Right lung (tissue), 10 donors: ENCODE measurements at places on chromosomes 13 and 19. TPM values are rescaled to one million over a fixed set of nuclear protein-coding genes. Genes with fewer than 3 reads are reported as not detected.

Gene ZNF566
- polyA plus RNA-seq = 13.2 TPM

Gene PSENEN
- polyA plus RNA-seq = 47.9 TPM

Gene ECSIT
- polyA plus RNA-seq = 32.0 TPM

- no peak for DNase-seq
Measured at GRCh38 chr13:59458908-59459579, 704.7 kb downstream of the DIAPH3 start.

GRCh38 chr13:32866921-32867320, 149.3 kb upstream of the KL start:
- DNase-seq = no peak

- no peak for DNase-seq
Measured at GRCh38 chr13:33349288-33349985, 63.9 kb upstream of the STARD13 start.

GRCh38 chr19:51333836-51334460, 8.0 kb downstream of the VSIG10L start:
- DNase-seq = no peak

DNA sequence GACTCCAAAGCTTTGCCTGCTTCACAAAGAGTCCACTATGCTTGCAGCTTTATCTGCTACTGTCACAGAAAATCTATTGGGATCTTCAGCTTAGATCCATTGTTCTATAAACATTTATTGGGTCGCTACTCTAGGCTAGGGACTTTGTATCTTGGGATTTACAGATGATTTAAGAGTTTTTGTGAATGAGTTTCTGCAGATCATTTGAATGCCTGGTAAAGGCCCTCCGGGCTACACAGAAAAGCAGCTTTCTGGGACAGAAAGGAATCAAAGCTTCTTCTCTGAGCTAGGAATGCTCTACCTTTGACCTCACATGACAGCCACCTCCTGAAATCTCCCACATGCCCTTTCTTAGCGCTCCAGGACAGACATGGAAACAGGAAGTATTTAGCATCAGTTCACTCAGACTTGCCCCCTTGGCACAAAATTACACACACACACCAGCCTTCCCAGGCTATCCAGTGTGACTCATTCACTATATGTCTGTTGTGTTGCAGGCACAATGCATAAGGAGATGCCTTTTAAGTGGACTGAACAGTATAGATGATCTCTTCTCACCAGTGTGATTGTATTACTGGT, 492.4 kb downstream of the DACH1 start:
- DNase-seq = no peak

GRCh38 chr13:114029866-114030625, 56.2 kb upstream of the C13orf46 start:
- no peak for DNase-seq

DNA sequence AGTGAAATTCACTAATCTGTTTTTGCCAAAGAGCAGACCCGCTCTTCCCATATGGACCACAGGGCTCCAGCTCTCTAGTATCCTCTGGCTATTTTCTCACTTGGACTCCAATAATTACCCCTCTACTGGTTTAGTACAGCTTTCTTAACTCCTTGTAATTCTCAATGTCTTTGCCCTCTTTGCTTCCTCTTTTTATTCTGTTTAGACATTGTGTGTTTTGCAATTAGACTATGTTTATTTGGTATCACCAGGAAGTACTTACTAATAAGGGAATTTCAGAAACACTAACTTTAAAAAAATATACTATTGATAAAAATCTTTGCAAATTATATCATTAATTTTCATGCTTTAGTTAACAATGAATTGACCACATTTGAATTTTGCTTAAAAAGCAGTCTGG, 111.6 kb upstream of the OBI1 start:
- no peak for DNase-seq

DNA sequence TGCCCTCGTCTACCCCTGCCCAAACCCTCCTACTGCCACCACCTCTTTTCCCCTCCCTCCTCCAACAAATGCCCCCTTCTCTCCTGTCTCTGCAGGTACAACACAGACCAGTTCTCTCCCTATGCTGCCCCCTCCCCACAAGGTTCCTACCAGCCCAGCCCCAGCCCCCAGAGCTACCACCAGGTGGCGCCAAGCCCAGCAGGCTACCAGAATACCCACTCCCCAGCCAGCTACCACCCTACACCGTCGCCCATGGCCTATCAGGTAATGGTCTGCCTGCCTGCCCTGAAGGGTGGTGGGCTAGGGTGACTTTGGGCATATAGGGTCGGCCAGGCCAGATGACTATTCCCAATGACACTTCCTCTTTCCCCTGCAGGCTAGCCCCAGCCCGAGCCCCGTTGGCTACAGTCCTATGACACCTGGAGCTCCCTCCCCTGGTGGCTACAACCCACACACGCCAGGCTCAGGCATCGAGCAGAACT, 6.5 kb upstream of the TIMM50 start:
- peak; percentile 36 for DNase-seq

- no peak for DNase-seq
Measured at GRCh38 chr19:50952910-50953309, at the start of gene KLK5. TSS of gene KLK5 (minus strand) at chr19:50953038. CDS start at chr19:50952657, 381 bp downstream.

DNA sequence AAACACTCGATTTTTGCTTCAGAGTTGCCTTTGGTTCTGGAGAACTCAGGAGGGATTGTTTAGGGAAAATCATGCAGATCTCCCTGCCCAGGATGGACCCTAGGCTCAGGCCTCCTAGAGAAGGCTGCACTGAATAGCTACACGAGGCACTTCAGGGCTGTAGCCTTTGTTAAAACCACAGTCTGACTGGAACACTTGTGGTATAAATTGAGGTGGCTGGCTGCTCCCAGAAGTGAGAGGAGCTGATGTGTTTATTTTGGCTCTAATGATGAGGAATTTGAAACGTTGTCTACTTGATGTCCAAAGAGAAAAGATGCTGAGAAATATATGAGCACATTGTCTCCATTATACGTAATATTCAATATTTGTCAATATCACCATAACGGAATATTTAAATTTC, 762.1 kb upstream of the ARGLU1 start:
- no peak for DNase-seq

DNA sequence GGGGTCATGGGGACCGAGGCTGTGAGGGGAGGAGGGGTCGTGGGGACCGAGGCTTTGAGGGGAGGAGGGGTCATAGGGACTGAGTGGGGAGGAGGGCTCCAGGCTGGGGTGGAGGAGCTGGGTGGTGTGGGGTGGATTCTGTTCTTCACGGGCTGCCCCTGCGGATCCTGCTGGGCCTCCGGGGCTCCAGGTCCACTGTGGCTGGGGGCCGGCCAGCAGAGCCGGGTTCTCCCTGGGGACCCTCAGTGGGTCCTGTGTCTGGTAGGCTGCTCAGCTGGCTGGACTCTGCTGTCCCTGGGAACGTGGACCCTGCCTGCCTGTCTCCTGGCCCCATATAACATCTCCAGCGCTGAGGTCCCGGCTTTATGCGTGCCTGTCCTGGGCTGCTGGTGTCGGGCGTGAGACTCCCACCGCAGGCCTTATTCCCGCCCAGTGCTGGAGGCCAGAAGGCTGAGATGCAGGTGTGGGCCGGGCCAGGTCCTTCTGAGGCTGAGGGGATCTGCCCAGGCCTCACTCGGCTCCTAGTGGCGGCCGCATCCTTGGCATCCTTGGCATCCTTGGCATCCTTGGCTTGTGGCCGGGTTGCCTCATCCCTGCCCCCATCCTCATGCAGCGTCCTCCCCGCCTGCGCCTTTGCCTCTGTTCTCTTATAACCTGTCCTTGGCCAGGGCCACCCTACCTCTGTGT, 19.8 kb upstream of the GNA15 start:
- no peak for DNase-seq

DNA sequence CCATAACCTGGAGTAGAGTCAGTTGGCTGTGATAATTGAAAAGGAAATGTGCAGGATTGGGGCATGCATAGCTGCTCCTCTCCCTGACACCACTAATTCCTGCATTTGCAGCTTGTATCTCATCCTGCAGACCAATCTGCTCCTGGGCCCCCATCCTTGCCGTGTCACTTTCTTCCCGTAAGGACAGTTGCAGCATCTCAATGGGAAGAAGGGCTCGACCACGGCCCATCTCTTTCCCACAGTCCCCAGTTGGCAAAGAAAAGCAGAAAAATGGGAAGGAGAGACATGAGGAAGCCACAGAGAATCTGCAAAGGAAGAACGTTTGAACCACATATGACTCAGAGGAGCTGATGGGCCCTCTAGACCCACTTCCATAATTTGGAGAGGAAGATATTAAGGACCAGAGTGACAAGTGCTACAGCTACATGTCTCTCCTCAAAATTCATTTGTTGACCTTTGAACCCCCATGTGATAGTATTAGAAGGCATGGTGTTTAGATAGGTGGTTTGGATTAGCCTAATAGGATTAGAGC, 1.8 kb upstream of the SIGLEC12 start:
- no peak for DNase-seq
